ENCODE measurements at places on chromosomes 11 and 22.
A peak's percentile ranks its signal among the peaks of the same experiment; 100 is the strongest.

GRCh38 chr11:61870541-61871031, 20.8 kb downstream of the FADS3 start:
- DNase-seq: no peak

- no peak for DNase-seq
These were observed 24.4 kb downstream of the TPBGL start for GRCh38 chr11:75264971-75265370.

DNA sequence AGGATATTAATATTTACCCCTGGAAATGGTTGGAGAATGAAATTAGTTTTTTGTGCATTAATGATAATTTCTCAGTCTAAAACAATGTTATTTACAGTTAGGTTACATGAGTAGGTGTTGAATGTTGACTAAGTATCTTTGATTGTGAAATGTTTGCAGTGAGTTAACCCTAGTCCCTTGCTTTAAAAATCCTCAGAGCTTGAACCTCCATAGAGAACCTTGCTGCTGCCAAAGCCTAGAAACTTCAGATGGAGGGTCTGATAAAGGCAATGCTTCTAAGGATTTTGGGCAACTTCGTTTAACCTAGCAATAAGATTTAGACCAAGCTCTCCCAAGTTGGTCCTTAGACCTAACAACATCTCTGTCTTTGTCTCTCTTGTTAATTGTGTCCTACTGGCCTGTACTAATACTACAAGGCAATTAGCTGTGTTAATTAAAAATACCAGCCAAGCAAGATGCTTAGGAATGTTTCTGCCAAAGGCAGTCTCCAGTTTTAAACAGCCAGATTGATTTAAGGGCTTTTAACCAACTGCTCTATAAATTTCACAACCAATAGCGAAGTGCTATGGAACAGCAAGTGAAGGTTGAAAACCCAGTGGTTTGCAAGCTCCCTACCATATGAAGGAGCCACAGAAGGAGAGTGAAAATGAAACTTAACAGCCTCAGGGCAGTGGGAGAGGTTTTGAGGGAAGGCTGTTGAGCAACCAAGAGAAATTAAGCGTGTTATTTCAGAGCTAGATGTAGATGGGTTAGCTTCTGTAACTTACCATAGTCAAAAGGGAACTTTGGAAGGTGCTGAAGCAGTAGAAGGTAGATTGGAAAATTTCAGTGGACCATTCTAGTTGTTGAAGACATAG, 295.9 kb upstream of the ANO5 start:
- no peak for DNase-seq

DNA sequence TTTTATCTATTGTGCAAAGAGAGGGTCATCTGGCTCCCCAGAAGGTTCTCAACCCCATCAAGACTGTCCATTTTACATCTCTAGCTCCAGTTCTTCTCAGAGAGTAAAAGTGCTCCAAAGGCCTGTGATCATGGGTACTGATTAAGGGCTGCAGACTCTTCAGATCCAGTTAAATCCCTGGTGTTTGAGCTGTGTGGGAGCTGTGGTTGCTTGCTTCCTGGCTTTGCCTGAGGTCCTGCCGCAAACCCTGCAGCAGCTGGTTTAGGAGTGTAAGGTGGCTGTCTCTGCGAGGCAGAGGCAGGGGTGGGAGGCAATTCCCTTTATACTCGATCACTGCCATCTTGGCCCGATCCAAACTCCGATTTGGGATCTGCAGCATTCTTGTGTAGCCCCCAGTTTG, 1.2 kb downstream of the MRPL17 start:
- DNase-seq: no peak

- no peak for DNase-seq
These were observed 129.3 kb downstream of the FBXO7 start for GRCh38 chr22:32603651-32604540.

- DNase-seq: no peak
These were observed 71.0 kb downstream of the ARHGAP8 start for GRCh38 chr22:44823396-44823795.

DNA sequence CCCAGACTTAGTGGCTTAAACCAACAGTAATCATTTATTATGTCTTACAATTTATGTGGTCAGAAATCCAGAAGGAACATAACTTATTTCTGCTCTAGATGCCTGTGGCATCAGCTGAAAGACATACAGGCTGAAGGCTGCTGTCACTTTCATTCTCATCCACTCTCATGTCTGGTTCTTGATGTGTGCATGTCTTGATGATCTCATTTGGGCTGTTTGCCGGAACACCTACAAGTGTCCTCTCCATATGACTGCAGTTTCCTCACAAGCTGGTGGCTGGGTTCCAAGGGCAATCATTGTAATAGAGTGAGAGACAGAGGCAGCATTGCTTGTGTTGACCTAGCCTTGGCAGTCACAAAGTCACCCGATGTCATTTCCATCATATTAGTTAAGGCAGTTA, 1375.9 kb upstream of the RAG2 start:
- DNase-seq: no peak

GRCh38 chr22:25098445-25099081, 101.1 kb upstream of the CRYBB3 start:
- no peak for DNase-seq

- DNase-seq: no peak
These were observed 803 bp upstream of the IFT27 start for GRCh38 chr22:36776722-36777121.

GRCh38 chr11:97471480-97471879, 1081.7 kb downstream of the JRKL start:
- no peak for DNase-seq

- peak; percentile 30 for DNase-seq
These were observed 695 bp downstream of the PEX26 start for GRCh38 chr22:18078329-18079041.
